PC-3 (cell line): ENCODE measurements at places on chromosomes 12 and 14. TPM values are rescaled to one million over a fixed set of nuclear protein-coding genes. Genes with fewer than 3 reads are reported as not detected.
A peak's percentile ranks its signal among the peaks of the same experiment; 100 is the strongest.

Gene AMDHD1
- 0.80 and 1.5 TPM in 2 replicates for total RNA-seq

DNA sequence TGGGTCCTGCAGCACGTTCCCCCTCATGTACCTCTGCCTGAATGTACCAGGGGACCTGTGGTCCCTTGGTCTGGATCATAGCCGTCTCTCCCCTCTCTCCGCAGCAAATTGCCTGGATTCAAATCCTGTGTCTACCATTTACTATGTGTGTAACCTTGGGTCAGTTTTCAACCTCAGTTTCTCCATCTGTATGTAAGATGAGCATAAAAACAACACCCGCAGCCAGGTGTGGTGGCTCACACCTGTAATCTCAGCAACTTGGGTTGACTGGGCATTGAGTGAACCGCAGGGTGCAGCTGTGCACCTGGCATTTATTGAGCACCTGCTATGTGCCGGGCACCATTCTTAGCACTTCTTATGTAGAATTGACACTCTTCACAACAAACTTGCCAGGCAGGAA, 14.1 kb downstream of the CYP46A1 start:
- H3K27me3 ChIP-seq: no peaks in the 10 kb centered on the region
- H3K36me3 ChIP-seq: no peaks in the 10 kb centered on the region
- no peak overlapping the region for H3K27ac ChIP-seq
- no peak for DNase-seq

Gene TMPRSS12
- not detected in 2 replicates for total RNA-seq

DNA sequence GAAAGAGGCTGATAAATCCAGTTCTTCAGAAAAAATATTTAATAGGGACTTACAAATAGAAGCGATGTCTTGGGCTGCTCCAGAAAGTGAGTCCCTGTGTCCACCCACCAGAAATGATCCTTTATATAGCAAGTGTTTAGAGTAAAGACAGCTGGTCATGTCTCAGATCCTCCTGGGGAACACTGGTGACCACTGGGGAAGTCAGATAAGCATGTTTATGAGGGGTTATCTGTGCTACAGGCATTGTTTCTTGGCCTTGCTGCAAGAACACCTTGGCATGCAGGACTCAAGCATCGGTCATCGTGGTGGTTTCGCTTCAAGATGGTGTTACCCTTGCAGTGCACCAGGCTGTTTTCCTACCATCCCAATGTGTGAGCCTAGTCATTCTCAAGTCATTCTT, 27.2 kb downstream of the CPM start:
- no peak overlapping the region for H3K27ac ChIP-seq
- H3K4me3 ChIP-seq: no peak overlapping the region
- no peaks in the 10 kb centered on the region for H3K36me3 ChIP-seq
- H3K4me1 ChIP-seq: peaks cover 6% of the 10 kb centered on the region; the same call in 1 of the 2 replicates
- no peaks in the 10 kb centered on the region for H3K27me3 ChIP-seq
- DNase-seq: no peak

DNA sequence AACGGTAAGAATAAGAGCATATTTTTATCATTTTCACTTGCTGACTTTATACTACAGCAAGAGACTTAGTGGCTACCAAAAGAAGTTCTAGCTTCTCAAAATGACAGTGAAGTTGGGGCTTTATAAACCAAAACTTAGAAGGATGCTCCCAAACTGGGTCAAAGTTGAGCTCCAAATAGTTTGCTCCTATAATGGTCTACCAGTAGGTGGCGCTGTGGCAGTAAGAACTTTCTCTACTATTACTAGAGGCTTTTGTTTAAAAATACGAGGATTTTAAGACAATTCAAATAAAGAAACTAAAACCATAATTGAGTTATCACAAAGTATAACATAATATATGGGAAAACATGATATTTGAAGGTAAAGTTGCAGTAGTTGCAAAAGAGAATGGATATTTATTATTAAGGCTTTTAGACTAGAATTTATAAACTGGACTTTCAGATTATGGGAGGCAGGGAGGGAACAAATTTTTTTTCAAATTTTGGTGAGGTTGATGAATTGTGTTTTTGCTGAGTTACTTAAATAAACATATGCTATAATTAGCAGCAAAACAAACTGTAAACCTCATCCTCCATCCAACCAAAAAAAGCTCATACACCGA, 75.0 kb downstream of the TGFB3 start:
- H3K4me3 ChIP-seq: no peak overlapping the region
- H3K4me1 ChIP-seq: peaks cover 9% of the 10 kb centered on the region; the same call in 1 of the 2 replicates
- peak; percentile 72 for DNase-seq
- H3K36me3 ChIP-seq: no peaks in the 10 kb centered on the region

DNA sequence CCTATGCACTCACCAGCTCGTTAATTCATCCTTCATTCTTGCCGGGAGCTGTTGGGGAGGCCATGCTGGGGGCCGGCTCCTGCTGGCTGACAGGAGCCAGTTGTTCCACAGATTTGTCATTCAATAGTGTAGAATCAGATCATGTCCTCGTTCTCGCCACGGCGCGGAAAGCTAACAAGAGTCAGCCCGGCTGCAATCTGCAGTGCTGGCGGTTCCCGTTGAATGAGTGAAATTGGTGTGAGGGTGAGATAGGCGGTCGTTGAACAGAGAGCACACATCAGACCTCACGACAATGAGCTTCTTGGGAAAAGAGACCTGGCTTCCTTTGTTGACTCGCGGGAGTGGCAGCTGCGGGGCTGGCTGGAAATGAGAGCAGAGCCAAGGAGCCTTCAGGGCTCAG, 57.5 kb downstream of the KIF26A start:
- H3K36me3 ChIP-seq: no peaks in the 10 kb centered on the region
- no peak overlapping the region for H3K4me3 ChIP-seq
- peaks cover 48% of the 10 kb centered on the region for H3K27me3 ChIP-seq
